ENCODE measurements at places on chromosomes 16 and 17. TPM values are rescaled to one million over a fixed set of nuclear protein-coding genes. Genes with fewer than 3 reads are reported as not detected.
A peak's percentile ranks its signal among the peaks of the same experiment; 100 is the strongest.

Gene C17orf100
- total RNA-seq = 1.7 TPM

Gene HP
- not detected for total RNA-seq

Gene CHST5
- not detected for total RNA-seq

Gene ZNF771
- total RNA-seq = 16.1 TPM

Gene TNP2
- not detected for total RNA-seq

Gene DNASE1L2
- total RNA-seq = not detected

- no peak for DNase-seq
Measured at GRCh38 chr17:78922816-78923498, 2.2 kb downstream of the TIMP2 start.

- no peak for DNase-seq
Measured at GRCh38 chr17:79201536-79202227, 127.1 kb downstream of the ENGASE start.

DNA sequence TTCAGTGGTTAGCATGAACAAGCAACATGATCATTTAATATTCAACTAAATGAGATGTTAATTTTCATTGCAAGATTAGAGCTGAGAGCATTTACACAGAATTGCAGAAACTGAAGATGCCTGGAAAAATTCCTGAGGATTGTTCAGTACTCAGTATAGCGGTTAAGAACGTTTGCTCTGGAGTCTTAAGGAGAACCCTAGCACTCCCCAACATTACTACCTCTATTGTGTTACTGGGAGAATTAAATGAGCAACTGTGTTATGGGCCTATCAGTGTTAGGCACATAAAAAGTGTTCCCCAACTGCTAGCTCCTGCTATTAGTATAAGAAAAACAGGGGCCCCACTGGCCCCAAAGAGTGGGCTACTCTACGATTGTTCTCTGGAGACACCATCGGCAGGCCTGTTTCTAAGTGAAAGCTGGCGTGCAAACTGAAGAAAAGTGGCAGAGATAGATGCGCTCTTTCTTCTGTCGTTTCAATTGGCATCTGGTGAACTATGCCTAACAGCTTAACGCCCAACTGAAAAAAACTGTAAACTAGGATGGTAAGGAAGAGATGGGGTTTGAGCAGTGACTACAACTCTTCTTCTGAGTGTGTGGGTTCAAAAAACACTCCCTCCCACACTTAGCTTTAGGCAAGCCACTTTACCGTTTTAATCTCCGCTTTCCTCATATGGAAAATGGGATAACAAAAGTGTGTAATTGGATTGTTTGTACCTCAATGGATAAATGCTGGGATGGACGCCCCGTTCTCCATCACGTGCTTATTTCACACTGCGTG is 1.3 kb downstream of the CDR2 start:
- DNase-seq = no peak

DNA sequence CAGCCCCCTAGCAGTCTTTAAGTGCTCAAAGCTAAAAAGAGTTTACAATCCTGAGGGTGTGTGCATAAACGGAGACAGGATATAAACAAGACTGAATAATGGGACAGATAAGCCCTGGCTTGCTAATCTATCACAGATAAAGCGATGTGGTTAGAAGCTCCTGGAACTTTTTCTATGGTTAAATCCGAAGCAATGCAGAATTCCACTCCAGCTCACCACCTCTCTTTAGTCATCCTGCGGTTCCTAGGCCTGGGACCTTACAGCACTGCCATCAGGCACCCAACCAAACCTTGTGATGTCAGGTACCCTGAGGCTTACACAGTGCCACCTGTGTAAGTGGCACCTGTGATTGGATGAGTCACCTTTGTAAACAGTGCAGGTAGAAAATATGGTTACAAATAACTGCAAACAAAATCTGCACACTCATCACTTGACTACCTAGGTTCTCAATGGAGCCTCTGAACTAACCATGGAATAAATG is 31.5 kb upstream of the B4GALNT2 start:
- DNase-seq = no peak

DNA sequence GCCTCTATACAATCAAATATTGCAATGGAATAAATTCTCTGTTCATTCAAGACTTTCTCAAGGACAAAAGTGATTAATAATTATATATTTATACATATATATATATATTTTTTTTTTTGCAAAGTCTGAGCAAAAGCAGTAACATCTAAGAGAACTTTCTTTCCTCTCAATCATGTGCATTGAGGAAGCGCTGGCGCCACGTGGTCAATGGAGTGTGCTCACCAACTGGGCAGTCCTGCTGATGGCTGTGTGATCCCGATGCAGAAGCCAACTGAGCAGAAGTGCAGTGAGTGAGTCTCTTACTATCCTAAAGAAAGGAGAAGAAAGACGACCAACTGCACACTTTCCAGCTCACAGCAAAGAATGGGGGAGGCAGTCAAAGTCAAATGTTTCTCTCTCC is 37.2 kb upstream of the ULK2 start:
- no peak for DNase-seq

DNA sequence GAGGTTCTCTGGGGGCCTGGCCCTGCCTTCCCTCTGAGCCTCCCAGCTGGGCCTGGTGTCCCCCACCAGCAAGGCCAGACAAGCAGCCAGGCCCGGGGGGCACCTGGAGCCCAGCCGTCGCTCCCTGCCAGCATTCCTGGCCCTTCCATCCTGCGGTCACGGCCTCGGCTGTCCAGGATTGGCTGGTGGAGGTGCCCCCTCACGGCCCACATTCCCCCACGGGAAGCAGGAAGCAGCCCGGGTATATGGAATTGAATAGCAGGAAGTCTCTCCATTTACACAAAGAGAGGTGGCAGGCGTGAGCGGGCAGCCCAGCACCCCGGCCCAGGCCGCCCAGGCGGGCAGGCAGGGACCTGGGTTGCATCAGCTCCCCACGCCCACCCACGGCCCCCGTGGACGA is 14.5 kb downstream of the TRAF7 start:
- DNase-seq = no peak

- DNase-seq = no peak
Measured at GRCh38 chr16:75086281-75086680, 30.3 kb downstream of the LDHD start.

DNA sequence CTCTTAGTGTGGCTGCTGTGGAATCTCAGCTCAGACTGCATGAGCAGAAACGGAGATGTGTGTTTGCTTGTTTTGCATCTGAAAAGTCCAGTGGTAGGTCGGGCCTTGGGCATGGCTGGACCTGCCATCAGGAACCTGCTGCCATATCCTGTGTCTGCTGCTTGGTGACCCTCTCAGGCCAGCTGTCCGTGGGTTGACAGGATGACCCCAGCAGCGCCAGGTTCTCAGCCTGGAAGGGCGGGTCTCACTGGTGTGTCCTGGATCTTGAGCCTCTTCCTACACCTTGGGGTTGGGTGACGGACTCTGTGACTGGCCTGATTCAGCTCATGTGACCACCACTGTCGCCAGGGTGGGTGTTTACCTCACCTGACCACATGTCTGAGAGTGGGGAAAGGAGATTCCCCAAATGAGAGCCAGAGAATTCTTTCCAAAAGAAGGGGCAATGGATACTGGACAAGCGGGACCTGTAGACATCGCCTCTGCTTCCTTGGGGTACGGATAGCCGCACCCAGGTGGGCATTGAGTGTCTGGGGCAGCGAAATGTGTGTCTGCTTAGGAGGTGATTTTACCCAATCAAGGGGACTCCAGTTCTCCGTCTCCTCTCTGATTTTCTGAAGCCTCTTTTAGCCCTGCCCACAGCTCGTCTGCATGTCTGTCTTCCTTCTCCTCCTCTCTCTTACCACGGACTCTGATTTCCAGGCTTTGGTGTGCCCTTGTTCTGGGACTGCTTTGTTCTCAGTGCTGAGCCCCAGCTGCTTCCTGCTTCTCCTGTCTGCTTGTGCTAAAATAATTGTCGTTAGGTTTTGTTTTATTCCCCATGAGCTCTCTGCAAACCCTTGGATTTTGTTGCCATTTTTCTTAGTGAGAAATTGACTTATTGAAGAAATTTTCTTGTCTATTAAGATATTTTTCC is 399.7 kb downstream of the CPPED1 start:
- DNase-seq = peak; percentile 35

DNA sequence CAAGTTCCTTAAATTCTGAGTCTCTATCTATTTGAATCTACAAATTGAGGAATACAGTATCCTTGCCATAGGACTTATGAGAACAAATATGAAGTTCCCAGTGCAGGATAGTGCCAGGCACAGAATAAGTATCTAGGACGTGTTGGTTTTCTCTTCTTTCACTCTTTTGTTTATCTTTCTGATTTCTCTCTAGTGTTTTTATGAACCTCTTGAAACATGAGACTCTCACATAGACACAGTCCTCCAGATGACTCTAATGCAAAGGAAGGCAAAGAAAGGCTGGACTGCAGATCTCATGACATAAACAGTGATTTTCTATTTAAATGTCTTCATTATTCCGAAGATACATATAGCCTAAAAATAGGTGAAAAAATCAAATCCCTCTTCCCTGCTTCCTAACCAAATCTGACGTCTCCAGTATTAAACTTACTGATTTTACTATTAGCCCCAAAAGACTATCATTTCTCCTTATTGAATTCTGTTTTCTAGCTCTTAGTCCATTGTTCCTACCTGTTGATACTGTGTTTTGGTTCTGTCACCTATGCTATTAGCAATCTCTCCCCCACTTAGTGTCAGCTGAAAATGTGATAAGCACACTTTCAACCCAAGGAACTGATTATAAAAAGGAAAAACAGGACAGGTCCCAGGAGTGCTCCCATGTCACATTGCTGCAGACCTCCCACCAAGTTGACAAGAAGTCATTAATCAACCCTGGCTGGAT is 24.9 kb upstream of the ADAMTS18 start:
- no peak for DNase-seq

GRCh38 chr17:51951741-51952140 is 206.8 kb downstream of the CA10 start:
- DNase-seq = no peak

DNA sequence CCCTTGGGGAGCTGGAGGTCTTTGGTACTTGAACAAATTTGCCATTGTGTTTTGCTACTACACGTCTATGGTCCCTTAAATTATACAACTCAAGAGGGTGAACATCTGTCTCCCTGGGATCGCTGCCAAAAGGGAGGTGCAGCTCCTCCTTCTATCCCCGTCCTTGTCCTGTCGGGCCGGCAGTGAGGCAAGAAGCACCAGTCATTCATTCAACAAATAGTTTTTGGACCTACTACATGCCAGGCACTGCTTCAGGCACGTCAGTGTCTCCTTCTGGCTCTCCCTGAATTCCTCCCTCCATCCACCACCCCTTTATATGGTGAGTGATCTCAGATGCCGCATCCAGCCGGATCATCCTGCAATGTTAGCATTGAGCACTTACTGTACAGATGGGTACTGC is 2.2 kb upstream of the RPL38 start:
- DNase-seq = no peak

- no peak for DNase-seq
Measured at GRCh38 chr16:26511463-26511862, 555.3 kb upstream of the C16orf82 start.

DNA sequence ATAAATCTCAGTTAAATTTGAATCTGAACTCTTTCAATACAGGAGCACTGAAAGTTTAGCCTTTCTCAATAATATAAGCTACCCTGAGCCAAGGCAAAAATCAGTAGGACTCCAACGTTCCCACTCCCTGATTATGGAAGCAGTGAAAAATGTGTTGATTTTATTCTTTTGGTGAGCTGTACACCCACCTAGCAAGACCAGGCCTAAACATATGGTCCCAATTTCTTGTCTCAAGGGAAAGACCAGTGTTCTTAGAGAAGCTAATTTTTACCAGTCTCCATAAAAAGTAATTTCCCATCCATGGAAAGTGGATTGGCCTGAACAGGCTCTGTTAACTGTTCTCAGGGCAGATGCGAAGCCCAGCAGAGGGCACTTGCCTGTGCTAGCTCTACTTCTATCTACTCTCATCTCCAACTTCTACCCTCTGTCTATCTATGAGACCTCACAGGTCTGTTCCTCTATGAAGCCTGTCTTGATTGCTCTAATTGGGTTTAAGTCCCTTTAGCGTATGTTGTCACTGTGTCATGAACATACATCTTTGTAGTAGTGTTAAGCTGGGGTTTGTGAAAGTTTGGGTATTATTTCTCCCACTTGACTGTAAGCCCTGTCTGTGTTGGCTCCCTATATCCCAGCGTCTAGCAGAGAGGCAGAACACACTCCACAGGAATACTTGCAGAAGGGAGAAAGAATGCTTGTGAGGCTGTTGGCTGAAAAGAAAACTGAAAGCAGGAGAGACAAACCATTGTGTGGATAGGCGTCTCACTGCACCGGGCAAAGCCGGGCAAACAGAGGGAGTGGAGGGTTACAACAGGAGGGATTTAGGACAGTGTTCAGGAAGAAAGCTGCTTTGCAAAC is 167.1 kb upstream of the MAF start:
- peak; percentile 24 for DNase-seq

DNA sequence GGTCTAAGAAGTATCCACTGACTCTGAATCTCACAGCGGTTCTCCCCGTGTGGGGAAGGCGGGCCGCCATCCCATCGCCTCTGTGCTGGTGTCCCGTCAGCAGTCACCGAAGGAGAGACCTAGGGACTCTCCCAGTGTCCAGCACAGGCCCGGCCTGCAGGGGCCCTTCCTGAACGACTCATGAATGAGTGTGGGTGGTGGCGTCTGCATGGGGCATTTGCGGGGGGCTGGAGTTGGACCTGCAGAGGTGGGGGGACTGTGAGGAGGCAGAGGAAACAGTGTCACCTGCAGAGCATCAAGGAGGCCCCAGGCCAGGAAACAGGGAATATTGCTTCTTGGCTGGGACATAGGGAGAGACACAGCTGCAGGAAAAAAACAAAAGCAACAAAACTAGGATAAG is 10.3 kb downstream of the KCNG4 start:
- DNase-seq = no peak

GRCh38 chr17:29620779-29621500 is 1.8 kb downstream of the CORO6 start:
- DNase-seq = no peak

GRCh38 chr17:78875363-78876093 is 27.5 kb downstream of the CEP295NL start:
- no peak for DNase-seq

GRCh38 chr16:2497116-2497630 is 16.6 kb upstream of the ATP6V0C start:
- no peak for DNase-seq

DNA sequence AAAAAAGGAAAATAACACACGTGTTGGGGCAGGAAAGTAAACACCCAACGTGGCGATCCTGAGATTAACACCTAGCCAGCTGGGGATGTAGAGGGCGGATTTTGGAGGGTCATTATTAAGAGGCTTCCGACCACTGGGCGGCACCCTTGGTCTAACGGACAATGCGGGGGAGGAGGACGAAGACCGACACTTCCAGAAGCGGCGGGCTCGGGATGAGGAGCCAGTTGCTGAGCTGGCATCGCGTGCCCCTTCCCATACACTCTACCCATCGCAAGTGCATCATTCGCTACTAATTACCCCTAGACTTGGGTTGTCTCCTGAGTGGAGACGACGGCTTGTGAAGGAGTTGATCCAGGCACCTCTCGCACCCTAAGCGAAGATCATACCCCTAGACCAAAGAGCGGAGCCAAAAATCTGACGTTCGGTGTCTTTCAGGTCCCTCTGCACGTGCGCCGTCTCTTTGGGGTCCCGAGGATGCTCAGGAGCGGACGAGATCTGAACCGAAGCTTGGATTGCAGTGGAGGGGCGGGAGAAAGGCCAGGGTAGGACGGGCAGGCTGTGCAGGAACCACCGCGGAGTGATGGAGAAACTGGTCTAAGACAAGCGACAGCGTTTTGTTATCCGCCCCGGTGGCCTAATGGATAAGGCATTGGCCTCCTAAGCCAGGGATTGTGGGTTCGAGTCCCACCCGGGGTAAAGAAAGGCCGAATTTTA is 17.6 kb downstream of the ZNF213 start:
- DNase-seq = peak; percentile 96

All from GM23338 (cell line).